ENCODE measurements at places on chromosomes 6 and 20.

- DNase-seq = no peak
Observed at GRCh38 chr6:46134216-46134615, 4.4 kb downstream of the ENPP4 start.

DNA sequence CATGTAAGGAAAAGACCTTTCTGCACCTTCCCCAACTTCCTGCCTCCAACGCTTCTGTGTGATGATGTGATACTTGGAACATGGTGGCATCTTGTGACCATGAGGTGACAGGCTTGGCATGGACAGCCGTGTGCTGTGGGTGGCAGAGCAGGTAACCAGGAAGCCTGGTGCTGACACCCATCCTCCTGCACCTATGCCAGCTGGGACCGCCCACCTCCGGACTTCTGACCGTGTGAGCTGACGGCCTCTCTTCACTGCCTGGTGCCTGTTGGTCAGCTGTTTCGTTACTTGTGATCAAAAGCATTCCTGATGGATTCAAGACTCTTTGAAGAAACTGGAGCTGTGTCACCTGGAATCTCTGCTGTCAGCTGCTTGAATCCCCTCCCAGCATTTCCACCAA is 70.3 kb downstream of the TMEM242 start:
- DNase-seq = no peak

- DNase-seq = no peak
Observed at GRCh38 chr6:144824018-144824417, 538.9 kb downstream of the UTRN start.

- DNase-seq = no peak
Observed at GRCh38 chr6:127893541-127893940, 7.3 kb downstream of the THEMIS start.

GRCh38 chr20:32110173-32110704 is 725 bp downstream of the TM9SF4 start:
- DNase-seq = no peak

DNA sequence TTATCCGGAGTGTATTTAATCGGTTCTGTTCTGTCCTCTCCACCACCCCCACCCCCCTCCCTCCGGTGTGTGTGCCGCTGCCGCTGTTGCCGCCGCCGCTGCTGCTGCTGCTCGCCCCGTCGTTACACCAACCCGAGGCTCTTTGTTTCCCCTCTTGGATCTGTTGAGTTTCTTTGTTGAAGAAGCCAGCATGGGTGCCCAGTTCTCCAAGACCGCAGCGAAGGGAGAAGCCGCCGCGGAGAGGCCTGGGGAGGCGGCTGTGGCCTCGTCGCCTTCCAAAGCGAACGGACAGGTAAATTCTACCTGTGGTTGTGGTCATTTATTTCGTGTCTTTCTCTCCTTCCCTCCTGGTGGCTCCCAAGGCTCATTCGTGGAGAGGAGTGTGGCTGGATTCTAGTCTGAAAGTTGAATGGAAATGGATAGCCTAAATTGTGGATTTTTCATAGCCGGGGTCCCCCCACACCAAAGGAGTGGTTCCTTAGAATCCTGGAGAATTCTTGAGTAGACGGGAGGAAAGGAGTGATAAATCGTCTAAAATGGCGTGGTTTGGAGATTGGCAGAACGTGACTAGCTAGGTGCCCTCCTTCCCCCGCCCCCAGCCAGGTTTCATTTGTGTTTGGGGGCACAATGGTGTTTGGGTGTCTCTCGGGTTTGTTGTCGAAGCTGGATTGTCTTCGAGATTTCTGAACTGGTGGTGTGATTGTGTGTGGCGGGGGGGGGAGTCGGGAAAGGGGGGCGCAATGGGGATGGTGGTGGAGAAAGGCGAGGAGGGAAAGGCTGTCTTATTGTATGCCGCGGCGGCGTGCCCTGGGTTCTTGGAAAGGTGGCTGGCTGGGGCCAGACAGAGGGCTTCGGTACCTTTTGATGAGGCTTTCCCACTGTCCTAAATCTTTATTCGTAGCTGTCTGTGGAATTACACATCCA is 673 bp downstream of the MARCKS start:
- DNase-seq = peak; percentile 42

- DNase-seq = no peak
Observed at GRCh38 chr6:63510849-63511248, 61.4 kb upstream of the LOC128125822 start.

- peak; percentile 64 for DNase-seq
Observed at GRCh38 chr6:35757456-35758123, 18.8 kb upstream of the CLPSL2 start.

GRCh38 chr20:10524034-10524476 is 89.0 kb downstream of the SLX4IP start:
- DNase-seq = peak; percentile 76

DNA sequence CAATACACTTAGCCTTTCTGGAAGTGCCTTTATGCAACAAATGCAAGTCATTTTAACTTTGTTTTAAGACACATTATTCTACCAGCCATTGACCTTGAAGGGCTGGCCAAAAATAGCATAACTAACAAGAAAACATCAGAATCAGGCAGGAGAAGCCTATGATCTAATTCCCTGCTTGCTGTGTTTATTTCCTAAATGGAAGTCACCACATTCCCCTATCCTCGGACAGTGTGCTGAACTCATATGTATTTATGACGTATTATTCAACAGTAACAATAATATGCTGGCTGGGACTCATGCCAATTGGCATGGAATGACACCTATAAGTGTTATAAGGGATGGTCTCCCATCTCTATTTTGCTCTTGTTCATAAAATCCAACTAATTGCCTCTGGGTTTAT is 140.7 kb downstream of the MAP3K7 start:
- peak; percentile 14 for DNase-seq

DNA sequence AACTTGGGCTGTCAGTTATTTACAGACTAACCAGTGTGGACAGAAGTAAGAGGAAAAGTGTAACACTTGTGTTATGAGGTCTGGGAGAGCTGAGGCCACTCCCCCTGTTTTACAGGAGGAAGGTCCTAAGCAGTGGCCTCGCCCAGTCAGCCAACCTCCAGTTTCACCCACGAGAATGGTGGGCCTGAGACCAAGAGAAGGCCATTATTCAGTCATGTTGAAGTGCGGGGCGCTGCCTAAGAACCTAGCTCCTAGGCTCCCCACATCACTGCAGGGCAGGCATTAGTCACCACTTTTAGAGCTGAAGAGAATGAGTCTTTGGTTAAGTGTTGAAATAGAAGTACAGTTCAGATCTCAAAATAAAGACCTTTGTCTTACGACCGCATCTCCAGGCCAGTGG is 27.9 kb downstream of the CDYL start:
- DNase-seq = peak; percentile 82

- no peak for DNase-seq
Observed at GRCh38 chr6:169189182-169189581, 64.5 kb downstream of the THBS2 start.

DNA sequence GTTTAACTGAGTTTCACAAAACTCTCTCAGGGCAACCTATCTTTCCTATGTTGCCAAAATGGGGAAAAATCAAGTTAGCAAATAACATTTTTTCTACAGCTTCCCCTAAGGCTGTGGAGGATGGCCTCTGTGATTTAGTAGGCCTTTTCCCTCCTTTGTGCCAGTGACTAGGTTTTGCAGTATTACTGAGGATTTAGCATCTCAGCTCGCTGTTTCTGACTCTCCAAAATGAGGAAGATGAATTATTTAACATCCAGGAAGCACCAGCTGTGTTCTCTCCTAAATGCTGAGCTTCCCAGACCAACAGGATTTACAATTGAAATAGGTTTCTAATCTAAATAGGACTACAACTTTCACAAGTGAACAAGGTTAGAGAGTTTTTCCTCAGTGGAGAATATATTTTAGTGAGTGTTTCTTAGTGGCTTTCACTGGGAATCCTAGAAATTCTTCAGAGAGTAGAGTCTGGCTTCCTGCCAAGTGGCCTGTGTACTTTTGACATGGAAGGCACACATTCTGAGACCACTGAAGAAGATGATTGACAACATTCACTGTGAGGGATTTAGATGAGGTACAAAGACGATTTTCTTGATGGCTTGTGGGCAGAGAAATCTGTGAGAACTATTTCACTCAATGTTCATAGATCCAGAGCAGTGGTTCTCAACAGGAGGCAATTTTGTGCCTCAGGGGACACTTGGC is 62.4 kb downstream of the PTCHD4 start:
- DNase-seq = no peak

- DNase-seq = no peak
Observed at GRCh38 chr6:156538875-156539660, 238.1 kb upstream of the ARID1B start.

- no peak for DNase-seq
Observed at GRCh38 chr20:22207280-22207679, 377.1 kb downstream of the FOXA2 start.

DNA sequence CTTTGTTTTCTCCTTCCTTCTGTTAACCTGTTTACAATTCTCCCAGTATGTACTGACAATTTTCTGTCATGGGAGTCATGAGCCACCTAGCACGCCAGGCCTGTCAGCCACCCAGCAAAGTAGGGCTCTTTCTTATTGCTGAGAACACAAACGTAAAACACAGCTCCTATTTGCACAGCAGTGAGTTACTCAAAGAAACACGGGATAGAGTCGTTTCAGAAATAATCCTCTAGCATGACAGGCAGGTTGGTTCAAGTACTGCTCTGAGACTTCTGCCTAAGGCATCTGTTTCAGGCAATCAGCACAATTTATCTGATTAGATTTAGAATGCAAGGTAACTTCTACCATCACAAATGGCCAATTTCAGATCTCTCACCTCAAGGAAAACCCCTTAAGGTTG is 88.8 kb downstream of the CD24 start:
- DNase-seq = no peak

- DNase-seq = no peak
Observed at GRCh38 chr6:46393940-46394337, 97.3 kb downstream of the RCAN2 start.

DNA sequence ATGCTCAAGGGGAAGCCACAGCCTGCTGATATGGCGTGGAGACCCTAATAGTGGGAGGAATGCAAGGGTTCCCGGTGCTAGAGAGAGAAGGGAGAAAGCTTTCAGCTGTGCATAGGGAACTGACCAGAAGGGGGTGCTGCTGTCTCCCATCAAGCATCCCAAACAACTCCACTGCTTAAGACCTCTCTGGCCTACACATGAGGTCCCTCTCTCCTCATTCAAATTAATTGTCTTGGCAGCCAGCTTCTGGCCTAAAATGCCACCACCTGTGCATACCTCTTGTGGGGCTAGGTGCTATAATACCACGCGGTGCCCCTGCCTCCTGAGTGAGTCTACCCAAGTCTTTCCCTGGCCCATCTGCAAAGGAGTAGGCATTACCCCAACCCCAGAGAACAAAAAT is 14.5 kb downstream of the ADISSP start:
- DNase-seq = peak; percentile 82

DNA sequence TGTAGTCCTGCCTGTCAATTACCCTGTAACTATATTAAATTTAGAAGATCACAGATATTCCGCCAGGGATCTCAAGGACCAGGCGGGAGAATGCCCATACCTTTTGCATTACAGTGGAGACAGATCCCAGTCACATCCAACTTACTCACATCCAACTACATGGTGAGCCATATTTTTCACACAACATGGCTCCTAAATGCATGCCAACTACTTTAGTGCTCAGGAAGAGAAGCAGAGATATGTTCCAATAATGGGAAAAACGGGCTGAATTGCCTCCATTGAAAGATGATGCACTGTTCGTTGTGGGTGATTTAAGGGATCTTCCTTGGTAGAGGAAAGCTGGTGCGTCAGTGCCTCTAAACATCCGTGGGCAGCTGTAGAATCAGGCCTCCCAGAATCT is 304.5 kb downstream of the CD83 start:
- DNase-seq = no peak

GRCh38 chr20:36975099-36975818 is 23.8 kb upstream of the SAMHD1 start:
- no peak for DNase-seq

GRCh38 chr20:37329481-37330165 is 16.3 kb upstream of the SRC start:
- DNase-seq = no peak

DNA sequence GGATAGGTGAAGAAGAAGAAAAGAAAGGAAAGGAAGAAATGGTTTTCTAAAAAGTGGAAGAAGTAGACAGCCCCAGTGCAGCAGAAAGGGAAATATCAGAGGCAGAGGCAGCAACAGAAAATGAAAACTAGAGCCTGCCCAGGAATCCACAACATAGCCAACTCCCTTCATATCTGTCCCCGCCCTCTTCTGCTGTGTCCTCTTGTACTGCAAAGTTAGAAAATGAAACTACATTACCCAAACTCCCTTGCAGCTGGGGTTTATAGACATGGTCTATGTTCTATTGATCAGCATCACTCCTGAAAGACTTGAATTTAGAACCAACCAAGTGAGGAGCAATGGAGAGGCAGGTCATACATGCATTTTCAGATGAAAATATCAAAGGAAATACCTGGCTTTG is 200.5 kb upstream of the PHACTR1 start:
- DNase-seq = no peak

DNA sequence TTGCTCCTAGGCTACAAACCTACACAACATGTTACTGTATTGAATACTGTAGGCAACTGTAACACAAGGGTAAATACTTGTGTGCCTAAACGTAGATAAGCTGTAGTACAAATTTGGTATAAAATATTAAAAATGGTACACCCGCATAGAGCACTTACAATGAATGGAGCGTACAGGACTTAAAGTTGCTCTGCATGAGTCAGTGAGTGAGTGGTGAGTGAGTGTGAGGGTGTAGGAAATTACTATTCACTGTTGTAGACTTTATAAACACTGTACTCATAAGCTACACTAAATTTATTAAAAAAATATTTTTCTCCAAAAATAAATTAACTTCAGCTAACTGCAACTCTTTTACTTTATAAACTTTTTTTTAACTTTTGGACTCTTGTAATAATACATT is 391.6 kb downstream of the ADGRB3 start:
- DNase-seq = peak; percentile 15

DNA sequence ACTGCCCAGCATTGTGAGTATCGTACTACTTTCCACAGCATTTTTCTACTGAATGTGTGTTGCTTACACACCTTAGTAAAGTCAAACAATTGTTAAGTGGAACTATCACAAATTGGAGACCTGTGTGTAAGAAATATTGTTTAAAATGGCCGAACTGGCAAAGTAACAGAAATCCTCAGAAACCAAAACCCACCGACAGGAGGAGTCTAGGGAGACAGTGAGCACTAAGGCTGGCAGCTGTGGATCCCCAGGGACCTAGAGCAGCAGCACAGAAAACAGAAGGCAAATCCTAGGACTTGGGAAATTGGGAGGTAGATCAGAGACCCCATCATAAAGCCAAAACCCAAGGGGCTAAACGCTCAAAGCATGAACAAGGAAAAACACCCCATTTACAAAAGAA is 69.9 kb downstream of the SESN1 start:
- DNase-seq = peak; percentile 35

Measured in fibroblast of mammary gland (primary cell).